ENCODE measurements at places on chromosomes 2 and 18. TPM values are rescaled to one million over a fixed set of nuclear protein-coding genes. Genes with fewer than 3 reads are reported as not detected.

DNA sequence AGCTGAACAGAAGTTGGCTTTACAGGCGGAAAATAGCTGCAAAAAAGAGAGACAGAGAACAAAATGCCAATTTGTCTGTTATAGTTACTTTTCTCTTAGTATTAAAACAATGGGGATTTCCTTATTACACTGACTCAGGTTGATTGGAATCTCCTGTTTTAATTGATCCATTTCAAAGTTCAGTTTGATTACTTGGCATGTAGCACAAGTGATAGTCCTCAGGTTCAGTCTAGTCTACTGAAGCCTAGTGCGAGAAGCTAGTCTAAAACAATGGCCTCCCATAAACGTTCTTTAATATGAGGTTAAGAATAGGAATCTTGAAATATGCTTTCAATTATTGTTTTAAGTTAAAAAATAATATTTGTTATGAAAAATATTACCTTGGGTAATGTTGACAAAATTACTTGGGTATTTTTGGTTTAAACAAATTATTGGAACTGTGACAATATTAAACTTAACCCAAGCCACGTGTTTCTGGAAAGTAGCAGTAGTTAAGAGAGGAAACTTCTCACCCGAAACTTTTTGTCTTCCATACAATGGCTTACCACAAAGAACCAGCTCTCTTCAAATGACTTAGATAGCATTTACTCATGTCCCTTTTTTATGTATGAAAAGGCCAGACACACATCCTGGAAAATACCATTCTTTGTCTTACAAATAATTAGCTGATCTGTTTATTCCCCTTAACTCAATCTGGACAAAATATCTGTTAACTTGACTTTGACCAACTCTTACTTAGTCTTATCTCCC lies 1326.2 kb upstream of the TMEFF2 start:
- no peak for DNase-seq
- H3K27me3 ChIP-seq = no peaks in the 10 kb centered on the region
- H3K27ac ChIP-seq = no peak overlapping the region
- H3K4me3 ChIP-seq = no peak overlapping the region
- H3K4me1 ChIP-seq = no peaks in the 10 kb centered on the region
- H3K36me3 ChIP-seq = no peaks in the 10 kb centered on the region

WNT10A gene
- total RNA-seq = not detected

DNA sequence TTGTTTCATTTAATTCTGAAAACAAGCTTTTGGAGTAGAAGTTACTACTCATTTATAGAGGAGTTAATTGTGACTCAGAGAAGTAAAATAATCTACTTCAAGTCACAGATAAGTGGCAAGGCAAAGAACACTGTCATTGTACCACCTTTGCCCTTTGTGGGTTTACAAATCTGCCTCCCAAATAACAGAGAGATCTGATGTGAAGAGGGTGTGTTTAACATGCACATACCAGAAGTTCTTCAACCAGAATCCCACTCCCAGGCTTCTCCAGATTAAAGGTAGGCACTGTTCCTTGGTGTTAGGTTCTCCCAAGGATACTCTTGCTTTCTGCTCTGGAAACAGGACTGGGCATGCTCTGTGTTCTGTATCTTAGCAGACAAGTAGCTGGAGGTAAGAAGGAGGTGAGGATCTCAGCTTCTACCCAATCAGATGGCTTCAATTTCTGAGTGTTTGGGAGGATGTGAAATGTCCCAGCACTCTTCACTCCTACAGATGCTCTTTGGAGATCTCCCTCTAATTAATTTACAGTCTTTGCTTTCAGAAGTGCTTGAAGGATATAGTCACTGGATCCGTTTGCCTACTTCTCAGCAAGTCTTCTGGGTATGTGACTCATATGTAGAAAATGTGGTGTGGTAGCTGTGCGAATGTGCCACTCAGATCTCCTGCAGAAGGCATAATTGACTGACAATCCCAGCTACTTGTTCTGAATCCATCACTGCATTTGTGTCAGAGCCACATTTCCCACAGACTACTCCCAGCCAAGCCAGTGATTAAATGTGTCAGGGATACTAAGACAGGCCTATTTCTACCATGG lies 111.1 kb downstream of the KLHL14 start:
- H3K27ac ChIP-seq = no peak overlapping the region
- no peak for DNase-seq
- H3K4me3 ChIP-seq = no peak overlapping the region
- no peaks in the 10 kb centered on the region for H3K36me3 ChIP-seq

DNA sequence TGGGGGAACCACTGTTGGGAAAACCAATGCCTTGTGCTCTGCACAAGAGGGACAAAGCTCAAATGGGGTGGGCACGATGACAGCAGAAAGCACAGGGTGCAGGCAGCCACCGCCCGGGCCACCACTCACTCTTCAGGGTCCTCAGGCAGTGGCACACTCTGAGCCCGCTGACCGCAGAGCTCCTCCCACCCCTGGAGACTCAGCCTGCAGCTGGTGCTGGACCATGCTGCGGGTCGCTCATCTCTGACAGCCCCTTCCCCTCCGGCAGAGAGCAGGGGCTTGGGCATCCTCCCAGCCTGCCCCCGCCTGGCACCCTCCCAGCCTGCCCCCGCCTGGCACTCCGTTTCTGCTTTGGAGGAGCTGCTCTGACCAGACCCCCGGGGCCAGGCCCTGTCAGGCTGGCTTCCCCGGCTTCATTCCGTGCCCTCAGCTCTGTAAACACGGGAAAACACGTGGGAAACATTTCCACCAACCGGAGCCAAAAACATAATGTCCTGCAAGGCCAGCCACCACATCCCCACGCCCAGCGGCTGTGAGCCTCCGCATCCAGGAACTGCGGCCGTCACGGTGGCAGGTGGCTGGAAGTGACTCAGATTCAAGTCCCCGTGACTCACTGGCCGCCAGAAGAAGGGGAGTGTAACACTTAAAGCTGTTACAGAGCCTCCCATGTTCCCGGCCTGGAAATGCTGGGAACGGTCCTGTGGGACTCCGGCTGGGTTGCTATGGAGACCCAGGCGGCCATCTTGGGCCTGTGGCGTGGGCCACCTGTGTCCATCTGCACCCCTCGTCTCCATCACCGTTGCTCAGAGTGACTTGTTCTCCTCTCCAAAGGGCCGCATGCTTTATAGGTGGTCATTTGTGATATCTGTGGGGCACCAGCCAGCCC lies 6.8 kb upstream of the SNED1 start:
- H3K4me3 ChIP-seq = peak overlapping the region; percentile 54
- DNase-seq = peak; percentile 98
- H3K27me3 ChIP-seq = no peaks in the 10 kb centered on the region

DNA sequence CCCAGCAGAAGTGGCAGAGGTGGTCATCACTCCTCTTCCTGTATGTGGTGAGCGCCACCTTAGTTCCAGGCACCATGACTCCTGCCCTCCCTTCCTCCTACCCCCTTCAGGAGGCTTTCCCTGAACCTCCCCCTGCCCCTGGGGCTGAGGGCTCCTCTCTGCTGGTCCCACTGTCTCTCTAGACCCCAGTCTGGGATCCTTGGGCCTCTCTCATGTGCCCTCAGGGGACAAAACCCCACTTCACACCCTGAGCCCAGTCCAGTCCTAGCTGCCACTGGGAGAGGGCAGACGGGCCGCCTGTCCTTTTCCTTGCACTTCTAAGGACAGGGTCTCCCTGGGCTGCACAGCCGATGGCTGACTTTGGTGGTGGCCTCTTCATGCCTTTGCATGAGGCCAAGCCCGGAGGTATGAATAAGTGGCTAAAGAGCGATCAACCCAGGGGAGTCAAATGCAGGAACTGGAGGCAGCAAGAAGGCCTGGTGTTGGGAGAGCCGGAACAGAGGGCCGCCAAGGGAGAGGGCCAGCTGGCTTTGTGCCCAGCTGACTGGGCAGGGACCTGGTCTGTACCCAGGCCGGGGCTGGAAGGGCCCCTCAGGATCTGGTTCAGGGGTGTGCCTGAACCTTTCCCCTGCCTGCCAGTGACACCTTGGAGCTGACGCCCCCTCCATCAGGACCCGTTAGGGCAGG lies 29.5 kb downstream of the GLI2 start:
- peak overlapping the region; percentile 22 for H3K27ac ChIP-seq
- no peaks in the 10 kb centered on the region for H3K36me3 ChIP-seq
- peaks cover 34% of the 10 kb centered on the region for H3K4me1 ChIP-seq
- H3K4me3 ChIP-seq = no peak overlapping the region

MGAT4A gene
- total RNA-seq = 80.8 TPM

DNA sequence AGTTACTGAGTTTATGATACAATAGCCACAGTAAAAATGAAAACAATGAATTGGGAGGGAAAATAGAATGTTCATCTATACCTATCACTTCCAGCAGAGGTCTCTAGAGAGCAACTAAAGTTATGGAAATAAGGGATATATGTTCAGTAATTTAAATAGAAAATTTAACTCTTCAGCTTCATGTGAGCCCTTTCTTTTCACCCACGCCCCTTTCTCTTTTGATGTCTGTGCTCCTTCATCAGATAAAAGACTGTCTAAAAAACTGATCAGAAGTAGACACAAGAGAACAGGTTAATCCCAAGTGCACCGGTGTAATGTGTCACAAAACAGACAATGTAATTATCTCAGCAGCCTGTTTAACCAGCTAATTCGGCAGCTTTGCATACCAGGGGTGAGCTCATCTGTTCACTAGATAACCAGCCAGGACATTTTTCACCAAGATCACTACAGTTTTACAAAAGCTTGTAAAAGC lies 238.5 kb upstream of the ERBB4 start:
- H3K4me3 ChIP-seq = no peak overlapping the region
- H3K27ac ChIP-seq = no peak overlapping the region
- no peaks in the 10 kb centered on the region for H3K4me1 ChIP-seq

GRCh38 chr18:25253136-25253535 lies 98.8 kb downstream of the ZNF521 start:
- no peaks in the 10 kb centered on the region for H3K36me3 ChIP-seq
- no peaks in the 10 kb centered on the region for H3K4me1 ChIP-seq
- no peak overlapping the region for H3K4me3 ChIP-seq
- no peak overlapping the region for H3K27ac ChIP-seq
- H3K27me3 ChIP-seq = no peaks in the 10 kb centered on the region
- no peak for DNase-seq

GRCh38 chr2:129443865-129444739 lies 535.4 kb upstream of the RAB6C start:
- H3K27me3 ChIP-seq = no peaks in the 10 kb centered on the region
- H3K36me3 ChIP-seq = no peaks in the 10 kb centered on the region
- no peak for DNase-seq
- no peaks in the 10 kb centered on the region for H3K4me1 ChIP-seq
- H3K27ac ChIP-seq = no peak overlapping the region

EMILIN2 gene
- 22.6 TPM for total RNA-seq

PPP1R1C gene
- not detected for total RNA-seq

DNA sequence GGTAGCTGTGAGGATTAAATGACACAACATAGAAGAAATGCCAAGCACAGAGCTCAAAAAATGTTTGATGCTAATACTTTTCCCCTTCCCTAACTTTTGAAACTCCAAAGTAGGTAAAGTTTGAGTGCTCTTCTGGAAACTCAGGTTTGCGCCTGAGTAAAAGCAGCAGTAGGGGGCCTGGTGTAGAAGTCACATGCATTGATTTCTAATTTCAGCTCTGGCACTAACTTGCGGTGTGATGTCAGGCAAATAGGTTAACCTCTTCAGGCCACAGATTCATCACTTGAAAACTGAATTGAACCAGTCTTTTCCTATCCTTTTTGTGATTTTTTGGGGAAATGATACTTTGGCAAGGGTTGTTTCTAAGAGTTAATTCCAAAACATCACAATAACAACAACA lies 27.2 kb downstream of the LHCGR start:
- H3K4me3 ChIP-seq = no peak overlapping the region
- no peak for DNase-seq
- no peaks in the 10 kb centered on the region for H3K27me3 ChIP-seq
- no peak overlapping the region for H3K27ac ChIP-seq

DNA sequence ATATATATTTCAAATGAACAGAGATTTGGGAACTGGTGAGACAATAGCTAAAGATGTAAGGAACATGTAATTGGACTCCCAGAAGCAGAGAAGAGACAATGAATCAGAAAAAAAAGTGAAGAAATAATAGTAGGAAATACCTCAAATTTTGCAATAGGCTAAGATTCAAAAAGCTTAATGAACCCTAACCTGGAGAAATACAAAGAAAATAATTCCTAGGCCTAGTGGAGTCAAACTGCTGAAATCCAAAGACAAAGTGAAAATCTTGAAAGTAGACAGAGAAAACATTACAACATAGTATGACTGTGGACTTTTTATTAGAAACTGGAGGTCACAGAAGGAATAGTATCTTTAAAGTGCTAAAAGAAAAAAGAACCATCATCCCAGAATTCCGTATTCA lies 76.7 kb downstream of the LAMA3 start:
- no peak overlapping the region for H3K4me3 ChIP-seq
- no peak for DNase-seq
- no peak overlapping the region for H3K27ac ChIP-seq
- H3K36me3 ChIP-seq = no peaks in the 10 kb centered on the region
- H3K27me3 ChIP-seq = no peaks in the 10 kb centered on the region

DNA sequence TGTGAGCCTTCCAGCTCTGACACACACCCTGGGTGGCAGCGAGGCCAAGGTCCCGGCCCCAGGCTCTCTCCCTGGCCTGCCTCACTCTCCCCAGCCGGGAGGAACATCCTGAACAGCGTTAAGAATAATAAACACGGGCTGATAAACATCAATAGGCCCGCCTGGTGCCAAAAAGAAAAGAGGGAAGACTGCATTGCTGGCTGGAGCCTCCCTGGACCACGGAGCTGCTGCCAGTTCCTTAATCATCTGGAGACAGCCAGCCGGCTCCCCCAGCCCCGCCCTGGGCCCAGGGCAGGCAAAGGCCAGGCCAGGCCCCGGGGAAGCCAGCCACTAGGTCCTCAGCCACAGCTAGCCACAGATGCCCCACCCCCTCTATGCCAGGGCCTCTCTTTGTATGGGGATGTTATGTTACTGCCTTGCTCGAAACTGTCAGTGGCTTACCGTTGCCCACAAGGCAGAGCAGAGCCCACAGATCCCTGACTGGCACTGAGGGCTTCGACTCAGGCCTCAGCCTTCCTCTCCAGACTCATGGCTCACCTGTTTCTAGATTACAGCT lies 293.7 kb downstream of the DYSF start:
- peaks cover 30% of the 10 kb centered on the region for H3K4me1 ChIP-seq
- H3K27ac ChIP-seq = peak overlapping the region; percentile 23
- DNase-seq = peak; percentile 25

DNA sequence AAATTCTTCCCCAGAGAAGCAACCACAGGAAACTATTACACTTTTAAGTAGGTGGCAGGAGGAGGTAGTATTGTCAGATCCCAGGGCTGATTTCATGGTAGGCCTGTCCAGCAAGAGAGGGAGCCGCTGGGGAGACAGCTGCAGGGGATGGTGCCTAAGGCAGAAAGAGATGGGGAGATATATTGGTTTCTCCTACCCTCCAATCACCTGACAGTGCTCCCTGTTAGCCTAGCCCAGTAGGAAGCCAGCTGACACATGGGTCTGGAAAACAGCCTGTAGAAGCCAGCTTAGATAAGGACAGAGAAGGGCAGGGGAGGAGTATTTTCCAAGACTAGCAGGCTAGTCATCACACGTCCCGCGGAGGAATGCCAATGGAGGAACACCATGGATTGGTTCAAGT lies 8.2 kb upstream of the SPOPL start:
- DNase-seq = no peak
- H3K27ac ChIP-seq = no peak overlapping the region
- H3K4me3 ChIP-seq = no peak overlapping the region
- H3K36me3 ChIP-seq = no peaks in the 10 kb centered on the region
- no peaks in the 10 kb centered on the region for H3K27me3 ChIP-seq
